Smooth muscle cell of the pulmonary artery (primary cell): ENCODE measurements at places on chromosomes 2 and 18. TPM values are rescaled to one million over a fixed set of nuclear protein-coding genes. Genes with fewer than 3 reads are reported as not detected.

Gene CXCR4
- total RNA-seq = 0.85 and 2.0 TPM in 2 replicates

Gene COLEC12
- total RNA-seq = 16.2 and 21.1 TPM in 2 replicates

Gene ELOA2
- total RNA-seq = not detected in 2 replicates

Gene CCDC178
- total RNA-seq = not detected in 2 replicates

Gene C2orf72
- 3.3 and 6.3 TPM in 2 replicates for total RNA-seq

Gene CRYGC
- not detected in 2 replicates for total RNA-seq
